ENCODE measurements at places on chromosomes 5 and 9.

GRCh38 chr5:35197351-35197750 is 32.9 kb downstream of the PRLR start:
- DNase-seq: no peak

DNA sequence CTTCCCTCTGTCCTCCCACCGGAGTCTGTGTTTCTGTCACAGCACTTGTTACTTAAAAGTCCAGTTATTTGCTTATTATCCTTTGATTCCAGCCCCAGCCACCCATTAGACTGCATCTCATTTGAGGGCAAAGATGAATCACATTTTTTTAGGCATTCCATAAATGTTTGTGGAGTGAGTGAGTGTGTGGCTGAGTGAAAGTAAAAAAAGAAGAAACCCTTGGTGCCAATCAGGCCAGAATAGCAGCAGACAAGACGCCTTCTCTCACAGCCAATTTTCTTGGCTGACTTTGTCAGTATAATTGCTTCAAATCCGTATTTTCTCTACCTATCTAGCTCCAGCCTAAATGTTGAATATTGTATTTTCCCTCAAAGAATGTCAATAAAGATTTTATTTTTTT is 613.0 kb upstream of the WWC1 start:
- no peak for DNase-seq

GRCh38 chr9:134286471-134287245 is 39.6 kb upstream of the RXRA start:
- DNase-seq: no peak

DNA sequence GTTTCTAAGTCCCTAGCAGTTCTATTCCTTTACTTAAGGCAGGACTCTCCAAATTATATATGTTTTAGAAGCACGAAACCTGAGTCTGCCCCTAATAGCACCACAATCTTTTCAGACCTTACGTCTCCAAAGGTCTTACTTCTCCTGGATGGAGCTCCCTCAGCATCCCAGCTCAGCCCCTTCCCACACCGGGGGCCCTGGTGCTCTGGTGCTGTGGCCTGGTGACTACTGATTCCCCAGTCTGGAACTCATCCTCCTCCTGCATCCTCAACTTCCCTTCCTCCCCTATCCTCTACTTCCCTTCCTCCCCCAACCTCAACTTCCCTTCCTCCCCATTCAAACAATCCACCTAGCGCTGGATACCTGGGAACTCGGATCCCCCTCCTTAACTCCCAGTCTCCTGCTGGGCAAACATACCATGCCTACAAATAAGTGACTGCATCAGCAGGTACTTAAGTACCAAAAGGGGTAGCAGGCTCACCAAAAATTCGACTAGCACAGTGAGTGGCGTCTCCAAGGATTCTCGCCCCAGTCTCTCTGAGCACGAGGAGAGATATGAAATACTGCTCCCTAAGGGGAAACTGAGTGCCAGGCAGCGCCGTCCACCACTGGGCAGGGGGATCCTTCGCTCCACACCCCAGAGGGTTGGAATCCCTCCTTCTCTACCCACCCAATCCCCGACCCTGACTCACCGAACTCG is 831 bp downstream of the IGFBPL1 start:
- no peak for DNase-seq

DNA sequence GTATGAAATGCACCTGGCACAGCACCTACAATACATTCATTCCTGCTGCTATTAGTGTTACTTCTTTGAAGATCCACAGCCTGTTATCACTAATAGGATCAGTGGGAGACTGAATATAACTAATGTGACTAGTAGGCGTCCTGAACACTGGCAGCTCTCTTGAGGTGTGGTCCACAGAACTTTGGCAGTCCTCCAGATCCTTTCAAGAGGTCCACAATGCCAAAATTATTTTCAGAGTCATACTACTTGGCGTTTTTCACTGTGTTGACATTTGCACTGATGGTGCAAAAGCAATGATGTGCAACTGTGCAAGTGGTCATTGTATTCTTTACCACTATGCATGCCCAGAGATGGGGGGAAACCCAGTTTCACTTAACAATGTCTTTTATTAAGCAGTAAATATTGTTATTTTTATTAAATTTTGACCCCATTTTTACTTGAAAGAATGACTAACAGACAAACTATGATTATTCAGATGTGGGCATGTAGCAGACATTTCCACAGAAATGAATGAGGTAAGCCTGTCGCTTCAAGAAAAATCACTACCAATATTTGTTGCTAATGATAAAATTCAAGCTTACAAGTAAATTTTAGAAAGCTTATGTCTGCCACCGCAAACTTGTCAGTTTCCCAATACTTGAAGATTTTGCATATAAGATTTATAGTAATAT is 48.9 kb downstream of the ADRB2 start:
- DNase-seq: no peak

DNA sequence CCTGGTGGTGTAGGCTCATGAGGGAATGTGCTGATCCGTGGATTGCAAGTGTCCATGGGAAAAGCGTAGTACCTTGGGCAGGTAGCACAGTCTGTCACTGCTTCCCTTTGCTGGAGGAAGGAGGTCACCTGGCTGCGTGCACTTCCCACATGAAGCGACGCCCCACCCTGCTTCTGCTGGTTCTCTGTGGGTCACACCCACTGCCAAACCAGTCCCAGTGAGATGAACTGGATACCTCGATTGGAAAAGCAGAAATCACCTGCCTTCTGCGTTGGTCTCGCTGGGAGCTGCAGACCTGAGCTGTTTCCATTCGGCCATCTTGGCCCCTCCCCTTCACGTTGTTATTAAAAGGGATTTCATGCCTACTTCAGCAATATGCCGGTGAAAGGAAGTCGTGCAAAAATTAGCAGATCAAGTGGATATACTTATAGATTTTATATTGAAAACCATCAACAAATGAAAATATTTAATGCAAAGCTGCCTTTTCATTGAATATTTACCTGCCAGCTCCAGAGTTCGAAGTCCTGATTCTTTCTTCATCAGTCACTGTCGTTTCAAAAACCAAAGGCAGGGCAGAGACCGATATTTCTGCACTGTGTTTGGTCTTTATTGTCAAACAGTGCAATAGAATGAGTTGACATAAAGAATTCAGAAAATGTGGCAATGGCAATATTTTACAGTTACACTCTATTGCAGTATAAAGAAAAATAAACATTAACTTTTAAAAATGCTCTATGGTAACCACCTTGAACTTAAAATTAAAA is 123.2 kb downstream of the JAKMIP2 start:
- DNase-seq: no peak

DNA sequence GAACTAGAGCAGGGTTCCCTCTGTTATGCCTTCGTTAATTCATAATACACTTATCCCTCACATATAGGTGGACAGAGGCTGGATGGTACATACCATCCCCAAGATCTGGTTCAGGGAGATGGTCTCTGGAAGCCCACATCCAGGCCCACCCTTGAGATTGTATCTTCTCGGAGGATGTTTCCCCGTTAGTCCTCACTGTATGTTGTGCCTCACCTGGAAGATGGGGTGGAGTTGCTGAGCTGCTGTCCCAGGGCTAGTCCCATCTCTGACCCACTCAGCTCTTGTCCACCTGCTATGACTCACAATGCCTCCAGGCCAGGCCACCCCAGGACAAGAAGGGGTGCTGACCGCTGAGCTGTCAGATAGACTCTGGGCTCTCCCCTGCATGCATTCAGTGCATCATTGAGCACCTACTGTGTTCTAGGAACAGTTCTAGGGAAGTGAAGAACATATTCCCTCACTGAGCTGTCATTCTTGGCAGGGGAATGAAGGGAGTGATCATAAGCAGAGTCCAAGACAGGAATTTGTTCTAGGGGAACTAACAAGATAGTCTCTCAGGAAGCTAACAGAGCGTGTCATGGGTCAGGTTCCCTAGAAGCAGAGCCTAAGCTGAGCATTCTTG is at the start of gene CBY3:
Gene CBY3, minus strand, starts transcription at position 255 of the 622 bp plus-strand sequence. Its CDS starts 116 bp downstream, at position 139.
- DNase-seq: no peak

Measured in effector memory CD8-positive, alpha-beta T cell (primary cell).